Muscle of leg (tissue), 16 donors: ENCODE measurements at places on chromosomes 7 and 10. TPM values are rescaled to one million over a fixed set of nuclear protein-coding genes. Genes with fewer than 3 reads are reported as not detected.
A peak's percentile ranks its signal among the peaks of the same experiment; 100 is the strongest.

GRCh38 chr10:57218382-57218781 is 857.3 kb upstream of the ZWINT start:
- no peak for DNase-seq

DNA sequence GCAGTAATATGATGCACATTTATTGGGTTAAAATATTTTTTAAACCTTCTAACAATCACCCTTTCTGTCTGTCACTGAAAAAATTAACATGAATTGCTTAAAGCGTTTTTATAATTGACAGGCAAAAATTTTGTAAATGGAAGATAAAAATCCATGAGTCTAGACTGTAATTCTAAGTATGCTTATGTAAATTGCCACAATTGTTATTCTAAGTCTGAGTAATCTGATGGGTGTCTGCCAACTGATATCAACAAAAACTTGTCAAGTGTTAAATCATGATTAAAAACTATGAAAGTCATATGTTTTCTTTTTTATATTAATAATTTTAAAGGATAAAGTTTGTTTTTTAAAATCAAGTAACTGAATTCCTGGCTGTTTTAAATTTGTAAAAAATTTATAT is 208.2 kb downstream of the CDK14 start:
- DNase-seq = no peak

ZNF783 gene
- 10.4 TPM for polyA plus RNA-seq

- DNase-seq = peak; percentile 63
These were observed 97.7 kb downstream of the TMEM130 start for GRCh38 chr7:98771941-98772603.

INMT gene
- polyA plus RNA-seq = 6.4 TPM

- DNase-seq = no peak
These were observed 96.8 kb downstream of the TMEM26 start for GRCh38 chr10:61356354-61356753.

GRCh38 chr7:18241543-18242231 is 214.0 kb upstream of the PRPS1L1 start:
- DNase-seq = no peak

- DNase-seq = no peak
These were observed 22.3 kb upstream of the TSPAN33 start for GRCh38 chr7:129122078-129122750.
